ENCODE measurements at places on chromosomes 13 and 19.

DNA sequence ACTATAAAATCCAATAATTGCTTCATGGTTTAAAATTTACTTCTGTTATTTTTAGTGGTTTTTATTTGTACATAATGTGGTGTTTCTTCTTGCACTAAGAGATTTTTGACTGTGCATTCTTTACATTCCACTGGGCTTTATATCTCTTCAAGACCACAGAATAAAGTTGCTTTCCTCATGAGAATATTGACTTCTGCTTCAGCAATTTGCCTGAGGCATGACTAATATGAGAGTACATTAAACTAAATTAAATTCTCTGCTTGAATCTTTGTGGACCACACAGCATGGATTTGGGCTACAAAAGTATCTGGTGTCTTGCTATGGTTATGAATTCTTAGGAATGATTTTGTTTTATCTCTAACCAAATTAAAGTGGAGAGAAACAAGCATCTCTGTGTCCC is 1463.4 kb upstream of the PCDH20 start:
- peak; percentile 12 for DNase-seq

DNA sequence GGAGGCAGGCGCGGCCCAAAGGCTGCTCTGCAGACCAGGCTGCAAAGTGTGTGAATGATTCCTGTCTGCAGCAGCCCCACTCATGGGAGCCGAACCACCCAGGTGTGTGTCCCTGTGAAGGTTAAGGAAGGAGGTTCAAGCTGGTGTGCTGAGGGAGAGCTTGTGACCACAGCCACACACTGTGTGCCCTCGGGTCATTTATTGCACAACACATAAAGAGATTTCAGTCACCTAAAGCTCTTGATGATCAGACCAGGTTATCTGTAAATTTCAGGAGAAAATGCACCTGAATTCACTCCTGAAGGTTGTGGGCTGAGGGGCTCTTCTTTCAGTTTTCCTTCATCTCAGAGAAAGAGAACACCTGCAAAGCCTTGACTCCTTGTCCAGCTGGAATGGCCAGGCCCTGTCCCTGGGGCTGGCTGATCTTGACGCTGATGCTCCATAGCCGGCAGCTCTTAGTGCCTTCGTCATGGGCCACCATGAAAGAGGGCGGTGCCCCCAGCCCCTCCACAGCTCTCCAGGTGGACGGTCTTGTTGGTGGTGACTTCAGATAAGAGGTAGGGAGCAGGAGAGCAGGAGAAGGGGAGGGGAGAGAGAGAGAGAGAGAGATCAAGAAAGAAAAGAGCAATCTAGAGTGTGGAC is 110.8 kb upstream of the C1QTNF9B start:
- no peak for DNase-seq

- DNase-seq = no peak
These were observed 642 bp upstream of the PEG3 start for GRCh38 chr19:56841193-56841543.

GRCh38 chr13:23560571-23561089 is 9.6 kb upstream of the TNFRSF19 start:
- DNase-seq = no peak

- peak; percentile 98 for DNase-seq
These were observed at the start of gene TPT1 for GRCh38 chr13:45341034-45341798. Gene TPT1 (minus strand): TSS chr13:45341183. CDS start chr13:45341069, 114 bp downstream.

DNA sequence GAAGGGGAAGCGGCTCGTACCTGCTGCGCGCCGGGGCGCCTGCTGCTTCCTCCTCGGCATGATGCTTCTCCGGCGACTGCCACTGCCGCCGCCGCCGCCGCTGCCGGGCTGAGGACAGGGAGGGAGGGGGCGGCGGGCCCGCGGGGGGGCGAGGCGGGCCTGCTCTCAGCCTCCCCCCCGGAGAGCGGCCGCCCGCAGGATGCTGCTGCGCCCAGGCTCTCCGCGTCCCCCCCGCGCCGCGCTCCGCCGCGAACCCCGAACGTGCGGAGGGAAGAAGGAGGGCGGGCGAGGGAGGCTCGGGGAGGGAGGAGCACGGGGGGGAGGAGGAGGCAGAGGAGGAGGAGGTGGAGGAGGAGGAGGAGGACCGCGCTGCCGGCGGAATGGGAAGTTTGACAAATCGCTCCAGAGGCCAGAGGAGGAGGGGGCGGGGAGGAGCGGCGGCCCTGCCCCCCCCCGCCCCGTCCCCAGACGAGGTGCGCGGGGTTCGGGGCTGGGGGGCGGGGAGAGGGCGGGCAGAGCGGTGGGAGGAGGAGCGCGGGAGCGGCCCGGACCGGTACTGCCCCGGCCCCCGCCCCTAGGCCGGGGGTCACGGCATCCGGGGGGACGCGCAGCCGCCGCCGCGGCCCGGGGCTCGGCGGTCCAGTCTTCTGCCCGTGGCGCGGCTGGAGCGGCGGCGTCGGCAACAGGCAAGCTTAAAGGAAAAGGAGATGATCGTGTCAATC is at the start of gene TSHZ3:
Gene TSHZ3 (minus strand): TSS at position 277 of the 722 bp plus-strand sequence. CDS start 217 bp downstream, at position 60.
- peak; percentile 59 for DNase-seq

DNA sequence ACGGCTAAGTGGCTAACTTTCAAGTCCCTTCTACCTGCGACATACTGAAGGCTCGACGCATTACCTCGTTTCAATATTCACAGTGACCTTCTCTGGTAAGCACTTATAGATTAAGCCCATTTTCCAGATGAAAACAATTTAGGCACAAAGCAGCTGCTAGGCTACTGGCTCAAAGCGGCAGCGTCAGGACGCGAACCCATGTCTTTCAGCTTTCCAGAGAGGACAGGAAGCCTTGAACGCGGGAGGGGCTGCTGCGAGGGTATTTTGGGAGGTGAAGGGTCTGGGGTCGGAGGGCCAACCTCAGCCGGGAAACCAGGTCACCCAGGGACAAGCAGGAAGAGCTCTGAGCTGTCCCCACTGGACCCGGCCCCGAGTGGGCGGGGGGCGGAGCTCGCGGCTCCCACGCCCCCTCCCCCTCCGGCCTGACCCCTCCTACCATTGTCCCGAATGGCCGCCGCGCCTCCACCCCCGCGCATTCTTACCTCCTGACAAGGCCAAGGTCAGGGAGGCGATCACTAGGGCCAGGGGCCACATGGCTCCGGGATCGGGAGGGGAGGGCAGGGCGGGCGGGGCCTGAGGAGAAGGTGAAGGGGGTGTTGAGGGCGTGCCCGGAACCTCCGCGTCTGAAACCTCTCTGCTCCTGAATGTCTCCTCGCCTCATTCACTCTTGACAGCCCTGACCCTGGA is at the start of gene KLK13:
Gene KLK13 (minus strand): TSS at position 559 of the 687 bp plus-strand sequence. CDS start 25 bp downstream, at position 534.
- DNase-seq = no peak

GRCh38 chr13:66128201-66128600 is 1101.9 kb downstream of the PCDH9 start:
- DNase-seq = no peak

DNA sequence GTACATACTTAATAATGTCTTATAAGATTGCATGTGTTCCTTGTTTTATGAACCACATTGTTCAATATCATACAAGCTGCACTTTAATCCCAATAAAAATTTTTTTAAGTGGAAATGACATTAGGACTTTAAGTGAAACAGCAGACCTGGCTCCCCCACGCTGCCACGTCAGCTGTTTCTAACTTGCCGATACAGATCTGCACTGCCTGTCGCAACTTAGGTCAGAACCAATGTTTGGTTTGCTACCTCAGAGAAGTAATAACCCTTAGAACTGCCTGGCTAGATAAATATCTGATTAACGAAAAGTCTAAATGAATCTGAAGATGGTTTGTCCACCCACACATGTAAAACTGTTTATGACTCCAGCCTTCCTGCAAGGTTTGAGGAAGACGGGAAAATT is 327.5 kb upstream of the DACH1 start:
- no peak for DNase-seq

GRCh38 chr19:13987101-13987890 is 18.8 kb downstream of the RFX1 start:
- DNase-seq = no peak

- no peak for DNase-seq
These were observed 283.7 kb downstream of the HS6ST3 start for GRCh38 chr13:96373597-96373996.

DNA sequence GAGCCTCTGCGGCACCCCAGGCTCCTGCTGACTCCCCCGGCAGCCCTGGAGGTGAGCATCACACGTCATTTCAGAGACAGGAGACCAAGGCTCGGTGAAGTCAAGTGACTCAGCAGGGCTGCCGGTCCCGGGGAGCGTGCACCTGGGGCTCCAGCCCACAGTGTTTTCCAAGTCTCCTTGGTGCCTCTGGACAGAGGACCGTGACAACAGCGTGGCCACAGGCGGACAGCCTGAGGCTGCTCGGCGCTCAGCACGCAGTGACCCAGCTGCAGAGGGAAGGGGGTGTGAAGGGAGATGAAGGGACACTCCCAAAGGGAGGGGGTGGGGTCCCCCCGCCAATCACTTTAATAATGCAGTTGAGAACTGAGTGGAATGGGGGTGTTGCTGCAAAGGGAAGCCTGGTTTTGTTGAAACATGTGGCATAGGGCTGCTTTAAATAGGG is 17.5 kb upstream of the ASPDH start:
- no peak for DNase-seq

DNA sequence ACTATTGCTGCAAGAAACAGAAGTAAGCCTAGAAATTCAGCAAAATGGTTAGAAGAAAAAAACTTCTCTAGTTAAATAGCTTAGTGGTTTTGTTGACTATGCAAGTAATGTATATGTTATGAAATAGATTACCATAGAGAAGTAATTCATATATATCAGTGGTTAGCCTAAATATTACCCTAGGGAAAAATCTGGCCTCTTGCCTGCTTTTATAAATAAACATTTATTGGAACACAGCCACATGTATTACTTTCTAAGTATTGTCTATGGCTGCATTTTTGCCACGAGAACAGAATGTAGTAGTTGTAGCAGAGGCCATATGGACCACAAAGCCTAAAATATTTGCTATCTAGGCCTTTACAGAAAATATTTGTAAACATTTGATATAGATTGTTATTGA is 1471.7 kb upstream of the PRR20A start:
- DNase-seq = no peak

DNA sequence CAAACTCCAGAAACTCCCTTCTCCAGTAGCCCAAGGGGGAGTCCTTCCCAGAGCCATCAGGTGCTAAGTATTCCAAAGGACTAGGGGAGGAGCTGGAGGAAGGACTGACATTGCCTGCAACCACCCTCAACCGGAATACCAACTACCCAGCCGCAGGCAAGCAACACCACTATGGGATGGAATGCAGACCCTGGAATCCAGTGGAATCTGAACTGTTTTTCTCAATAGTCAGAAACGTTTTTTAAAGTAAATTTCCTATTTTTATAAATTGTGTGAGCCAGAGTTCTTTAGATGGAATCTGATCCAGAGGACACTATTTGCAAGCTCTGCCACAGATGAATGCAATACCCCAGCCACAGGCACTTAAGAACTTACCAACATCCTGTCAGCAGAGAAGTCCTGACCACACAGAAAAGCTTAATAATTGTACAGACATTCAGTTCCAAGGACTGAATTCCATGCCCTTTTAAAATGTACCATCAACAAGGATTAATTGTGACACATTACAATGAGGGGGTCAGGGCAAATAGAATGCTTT is 92.1 kb downstream of the USP12 start:
- DNase-seq = peak; percentile 42

GRCh38 chr13:37417060-37417441 is 181.5 kb downstream of the POSTN start:
- no peak for DNase-seq

DNA sequence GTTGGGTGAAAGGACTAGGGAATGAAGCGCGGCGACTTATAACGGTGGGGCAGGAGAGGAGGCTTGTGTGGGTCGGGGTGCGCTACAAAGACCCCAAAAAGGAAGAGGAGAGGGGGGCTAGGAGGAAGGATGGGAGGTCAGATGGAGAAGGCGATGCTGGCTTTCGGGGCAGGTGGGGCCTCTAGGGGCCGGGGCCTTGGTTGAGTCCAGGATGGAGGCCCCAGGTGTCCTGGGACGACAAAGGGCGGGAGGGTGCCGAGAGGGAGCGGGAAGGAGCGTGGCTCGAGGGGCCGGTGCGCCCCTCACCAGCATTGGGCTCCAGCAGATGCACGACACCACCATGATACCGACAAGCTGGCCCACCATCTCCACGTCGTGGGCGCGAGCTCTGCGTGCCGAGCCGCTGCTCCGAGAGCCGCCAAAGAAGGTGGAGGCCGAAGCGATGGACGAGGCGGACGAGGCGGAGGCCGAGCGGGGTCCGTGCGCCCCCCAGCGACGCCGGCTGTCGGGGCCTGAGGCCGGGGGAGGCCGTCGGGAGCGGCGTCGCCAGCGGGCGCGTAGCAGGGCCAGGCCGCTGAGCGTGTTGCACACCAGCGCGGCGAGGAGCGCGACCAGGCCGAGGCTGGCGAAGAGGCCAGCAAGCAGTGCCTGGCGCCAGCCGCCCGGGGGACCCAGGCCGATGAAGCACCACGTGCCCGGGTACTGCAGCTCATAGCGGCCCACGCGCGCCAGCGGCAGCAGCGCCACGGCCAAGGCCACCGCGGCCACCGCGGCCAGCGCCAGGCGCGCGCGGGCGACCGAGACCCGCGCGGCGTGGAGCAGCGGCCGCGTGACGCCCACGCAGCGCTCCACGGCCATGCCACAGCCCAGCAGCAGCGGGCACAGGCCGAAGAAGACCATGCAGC is 1.8 kb downstream of the PTGER1 start:
- no peak for DNase-seq

- DNase-seq = peak; percentile 41
These were observed 175.9 kb upstream of the TRPC4 start for GRCh38 chr13:38045278-38046048.

DNA sequence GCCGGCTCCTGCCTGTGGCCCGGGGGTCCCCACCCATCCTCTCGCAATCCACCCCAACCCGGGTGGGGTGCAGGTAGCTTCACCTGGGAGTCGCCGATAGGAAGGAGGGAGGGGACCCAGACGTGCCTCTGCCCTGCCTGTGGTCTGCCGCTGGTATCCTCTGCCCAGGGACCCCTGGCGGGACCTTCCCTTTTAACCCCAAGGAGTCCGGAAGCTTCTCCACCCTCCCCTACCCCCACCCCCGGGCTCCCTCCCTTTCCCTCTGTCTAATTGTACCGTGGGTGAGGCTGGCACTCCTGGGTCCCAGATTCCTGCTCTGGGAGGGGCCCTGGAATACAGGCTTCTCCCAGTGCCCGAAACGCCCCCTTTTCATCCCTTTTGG is at the start of gene KLK10:
Gene KLK10 (minus strand): TSS at position 166 of the 382 bp plus-strand sequence. CDS start 579 bp downstream, outside the sequence.
- no peak for DNase-seq

- DNase-seq = no peak
These were observed 3.2 kb upstream of the PROZ start for GRCh38 chr13:113155201-113155600.

- no peak for DNase-seq
These were observed 412.0 kb downstream of the FOXO1 start for GRCh38 chr13:40254394-40254793.

DNA sequence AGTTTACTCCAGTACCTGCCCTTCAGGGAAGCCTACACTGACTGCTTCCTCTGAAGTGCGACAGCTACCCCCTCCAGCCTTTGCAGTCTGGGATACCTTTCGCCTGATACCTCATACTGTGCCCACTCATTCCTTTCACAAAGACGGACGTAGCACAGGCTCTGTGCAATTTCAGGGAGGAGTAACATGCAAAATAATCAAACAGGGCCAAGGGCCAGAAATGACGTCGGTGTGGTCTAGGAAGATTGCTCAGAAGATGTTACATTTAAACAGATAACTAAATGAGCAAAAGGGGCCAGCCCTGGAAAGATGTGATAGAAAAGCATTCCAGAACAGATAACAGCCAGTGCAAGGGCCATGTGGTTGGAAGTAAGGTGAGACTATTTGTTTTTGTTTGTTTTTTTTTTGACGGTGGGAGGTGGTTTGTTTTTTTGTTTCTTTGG is 6.6 kb upstream of the DDX39A start:
- peak; percentile 46 for DNase-seq
